Muscle of leg (tissue), 16 donors: ENCODE measurements at places on chromosomes 11 and 22. TPM values are rescaled to one million over a fixed set of nuclear protein-coding genes. Genes with fewer than 3 reads are reported as not detected.

- DNase-seq = peak; percentile 43
Observed at GRCh38 chr11:58498464-58498863, 9.4 kb downstream of the OR5B21 start.

TRIM48 gene
- polyA plus RNA-seq = not detected

DNA sequence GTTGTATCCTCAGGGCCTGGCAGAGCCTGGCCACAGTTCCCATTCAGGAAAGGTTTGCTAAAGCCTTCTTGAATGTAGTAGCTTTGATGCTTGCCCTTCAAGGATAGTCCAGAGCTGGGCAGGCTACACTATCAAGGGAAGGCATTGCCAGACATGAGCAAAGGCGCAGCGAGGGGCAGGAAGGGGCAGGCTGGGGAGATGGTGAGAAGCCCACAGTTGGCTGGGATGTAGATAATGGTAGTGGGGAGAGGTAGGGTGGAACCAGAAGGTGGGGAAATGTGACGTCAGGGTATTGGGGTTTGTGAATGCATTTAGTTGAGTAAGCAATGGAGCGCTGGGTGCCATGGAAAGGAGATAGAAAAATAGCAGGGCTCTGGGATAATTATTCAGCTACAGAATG is 28.6 kb downstream of the LRRC32 start:
- no peak for DNase-seq

- no peak for DNase-seq
Observed at GRCh38 chr11:58674609-58675008, 52.1 kb downstream of the CNTF start.

DNA sequence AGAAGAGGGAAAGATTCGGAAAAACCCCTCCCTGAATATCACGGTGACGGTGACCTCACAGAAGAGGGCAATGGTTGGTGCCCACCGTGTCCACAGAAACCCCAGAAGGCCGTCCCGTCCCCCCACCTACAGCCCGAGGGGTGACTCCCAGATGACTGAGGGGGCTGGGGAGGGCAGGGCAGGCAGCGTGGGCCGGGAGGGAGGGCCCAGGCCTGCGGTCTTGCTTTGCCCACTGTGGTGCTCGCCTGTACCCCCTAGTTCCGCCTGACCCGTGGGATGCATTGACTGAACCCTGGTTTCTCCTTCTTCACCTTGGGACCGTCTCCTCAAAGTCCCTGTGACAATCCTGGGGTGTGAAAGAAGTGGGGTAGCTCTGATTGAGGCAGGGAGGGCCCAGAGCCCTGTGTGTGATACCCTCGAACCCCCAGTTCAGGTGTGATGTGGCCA is 526.7 kb downstream of the BRD1 start:
- no peak for DNase-seq

DNA sequence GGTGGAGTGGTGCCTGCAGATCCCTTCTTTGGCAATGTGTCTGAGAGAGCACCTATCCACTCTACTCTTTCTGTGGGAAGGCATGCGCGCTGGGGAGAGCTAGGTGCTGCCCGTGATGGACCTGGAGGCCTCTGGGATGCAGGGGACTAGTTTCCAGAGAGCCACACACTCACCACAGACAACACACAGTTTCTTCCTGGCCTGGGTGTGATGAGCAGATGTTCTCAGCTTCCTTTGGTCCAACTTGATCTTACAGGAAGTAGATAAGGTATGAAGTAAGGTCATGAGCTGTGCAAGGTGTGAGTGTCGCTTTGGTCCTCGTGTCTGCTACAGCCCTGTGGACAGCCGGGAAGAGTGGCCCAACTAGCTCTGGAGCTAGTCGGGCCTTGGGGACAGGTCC is 27.3 kb upstream of the SUSD2 start:
- no peak for DNase-seq

- DNase-seq = no peak
Observed at GRCh38 chr11:125772834-125773505, 5.7 kb downstream of the PATE2 start.

GRCh38 chr11:34466802-34467488 is 28.2 kb downstream of the CAT start:
- no peak for DNase-seq

OR1S2 gene
- not detected for polyA plus RNA-seq

- no peak for DNase-seq
Observed at GRCh38 chr11:33467966-33468365, 210.8 kb downstream of the HIPK3 start.

NRIP3 gene
- polyA plus RNA-seq = 1.00 TPM

BBS1 gene
- polyA plus RNA-seq = 18.2 TPM

DNA sequence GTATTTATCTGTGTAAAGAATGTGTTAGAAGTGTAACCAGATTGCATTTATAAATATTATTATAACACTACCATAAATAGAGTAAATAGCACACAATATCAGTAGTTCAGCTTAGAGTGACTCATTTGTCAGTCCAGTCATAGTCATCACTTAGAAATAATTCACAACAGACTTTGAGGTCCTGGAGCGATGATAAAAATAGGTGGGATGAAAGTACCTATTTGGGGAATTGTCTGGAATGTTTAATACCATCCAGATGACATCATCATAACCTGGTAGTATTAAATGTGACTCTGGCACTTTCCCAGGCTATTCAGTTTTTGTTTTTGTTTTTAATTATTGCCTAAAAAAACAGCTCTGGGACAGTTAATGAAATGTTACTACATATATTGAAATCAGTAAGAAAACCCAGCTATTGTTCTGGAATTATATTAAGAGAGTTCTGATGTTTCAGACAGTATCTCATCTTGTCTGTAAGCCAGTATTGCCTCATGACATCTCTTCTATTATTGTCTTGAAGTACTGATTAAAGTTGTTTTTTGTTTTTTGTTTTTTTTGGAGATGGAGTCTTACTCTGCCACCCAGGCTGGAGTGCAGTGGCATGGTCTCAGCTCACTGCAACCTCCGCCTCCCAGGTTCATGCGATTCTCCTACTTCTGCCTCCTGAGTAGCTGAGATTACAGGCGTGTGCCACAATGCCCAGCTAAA is 74.8 kb downstream of the SIK2 start:
- DNase-seq = no peak

- no peak for DNase-seq
Observed at GRCh38 chr22:48837341-48837935, 990.2 kb downstream of the BRD1 start.

GRCh38 chr11:69355959-69356702 is 62.2 kb downstream of the MYEOV start:
- no peak for DNase-seq

- DNase-seq = peak; percentile 48
Observed at GRCh38 chr11:15610881-15611280, 496.2 kb downstream of the INSC start.

DNA sequence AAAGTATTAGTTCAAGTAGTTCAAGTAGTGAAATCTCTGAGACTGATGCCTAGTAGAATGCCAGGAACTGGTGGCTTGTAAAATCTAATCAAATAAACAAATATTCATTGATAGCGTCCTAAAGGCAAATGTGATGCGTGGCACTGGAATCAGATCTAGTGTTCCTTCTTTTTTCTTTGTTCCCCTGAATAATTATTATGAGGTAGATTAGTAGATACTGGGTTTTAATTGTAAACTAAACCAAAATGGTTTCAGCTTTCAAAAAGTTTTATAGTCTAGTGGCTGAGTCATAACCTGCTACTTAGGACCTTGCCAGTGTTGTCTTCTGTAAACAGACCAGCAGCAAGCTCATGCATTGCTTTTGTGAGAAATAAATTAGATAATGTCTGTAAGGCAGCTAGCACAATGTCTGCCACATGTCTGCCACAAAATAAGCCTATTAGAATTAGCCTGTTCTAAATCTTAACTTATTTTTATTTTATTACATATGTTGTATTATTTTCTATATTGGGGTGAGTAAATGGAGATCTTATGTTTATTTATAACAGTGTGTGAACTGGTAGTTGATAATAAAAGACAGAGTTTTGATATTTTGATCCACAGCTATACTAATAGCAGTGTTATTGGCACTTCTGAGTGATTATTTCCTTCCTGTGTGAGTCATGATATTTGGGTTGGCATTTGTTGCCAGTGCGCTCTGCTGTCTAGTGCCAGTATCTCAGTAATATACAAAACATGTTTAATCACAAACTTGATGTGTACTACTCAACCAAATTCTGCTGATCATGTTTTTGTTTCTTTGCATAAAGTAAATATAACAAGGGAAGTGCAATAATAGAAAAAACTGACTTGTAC is 135.7 kb downstream of the TMEM135 start:
- no peak for DNase-seq

- DNase-seq = no peak
Observed at GRCh38 chr11:111355101-111355500, 24.0 kb downstream of the POU2AF1 start.

DNA sequence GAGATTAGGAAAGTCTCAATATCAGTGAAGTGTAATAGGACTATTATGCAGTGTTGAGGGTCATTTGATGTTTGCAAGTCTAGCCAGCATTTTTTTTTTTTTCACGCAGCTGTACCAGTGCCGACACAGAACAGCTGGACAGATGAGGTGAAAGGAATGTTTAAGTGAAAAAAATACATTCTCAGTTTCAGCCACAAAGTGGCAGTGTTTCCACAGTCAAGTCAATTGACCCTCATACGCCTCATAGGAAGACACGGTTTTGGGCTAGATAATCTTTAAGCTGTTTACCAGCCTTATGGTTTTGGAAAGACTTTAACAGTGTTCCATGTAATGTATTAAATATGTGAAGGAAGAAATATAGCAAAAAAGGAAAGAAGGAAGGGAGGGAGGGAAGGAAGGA is 349.9 kb upstream of the ANO3 start:
- peak; percentile 92 for DNase-seq

- DNase-seq = no peak
Observed at GRCh38 chr22:21841422-21841821, 26.0 kb downstream of the MAPK1 start.

- peak; percentile 16 for DNase-seq
Observed at GRCh38 chr11:71499125-71499524, 27.9 kb upstream of the KRTAP5-7 start.
